ENCODE measurements at places on chromosomes 13 and 19. TPM values are rescaled to one million over a fixed set of nuclear protein-coding genes. Genes with fewer than 3 reads are reported as not detected.

TYK2 gene
- 95.6 TPM for total RNA-seq

ZFP36 gene
- total RNA-seq: 2.4 TPM

PTH2 gene
- not detected for total RNA-seq

STRN4 gene
- 135 TPM for total RNA-seq

S1PR2 gene
- total RNA-seq: 0.70 TPM

LRRC4B gene
- total RNA-seq: 0.05 TPM

SIAH3 gene
- total RNA-seq: under 0.01 TPM

EPS8L1 gene
- total RNA-seq: 12.6 TPM

CAPN12 gene
- not detected for total RNA-seq

SLC39A3 gene
- 26.6 TPM for total RNA-seq

OR10H2 gene
- not detected for total RNA-seq

ANGPTL8 gene
- not detected for total RNA-seq
